Inflammatory macrophage treated with lipopolysaccharide for 1 hour (primary cell): ENCODE measurements at places on chromosomes 12 and 14.

DNA sequence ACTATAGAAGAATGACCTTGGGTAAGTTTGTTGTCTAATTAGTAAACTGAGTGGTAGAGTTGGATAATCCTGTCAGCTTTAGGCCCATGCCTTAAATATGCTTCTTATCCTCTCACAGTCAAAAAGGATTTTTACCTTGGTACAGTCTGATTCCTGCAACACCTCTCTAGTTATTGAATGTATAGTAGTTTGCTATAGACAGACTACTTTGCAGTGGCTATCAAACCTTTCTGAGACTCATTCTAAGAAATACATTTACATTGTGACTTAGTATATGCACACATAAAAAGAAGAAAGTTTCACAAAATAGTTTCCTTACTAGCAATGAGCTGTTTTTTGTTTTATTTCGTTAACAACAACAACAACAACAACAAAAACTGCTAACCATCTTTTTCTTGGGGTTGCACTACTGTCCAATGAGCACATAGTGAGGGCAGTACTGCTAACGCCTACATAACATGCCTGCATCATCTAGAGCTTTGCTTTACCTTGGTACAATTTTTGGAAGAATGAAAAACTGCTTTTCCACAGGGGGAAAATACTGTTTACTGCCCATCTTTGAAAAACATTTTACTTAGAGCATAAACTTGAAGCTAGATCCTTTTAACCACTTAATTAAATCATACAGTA, 28.5 kb downstream of the WNK1 start:
- no peak for DNase-seq

- DNase-seq: peak; percentile 78
Observed at GRCh38 chr12:120119271-120119973, 2.9 kb upstream of the RAB35 start.

DNA sequence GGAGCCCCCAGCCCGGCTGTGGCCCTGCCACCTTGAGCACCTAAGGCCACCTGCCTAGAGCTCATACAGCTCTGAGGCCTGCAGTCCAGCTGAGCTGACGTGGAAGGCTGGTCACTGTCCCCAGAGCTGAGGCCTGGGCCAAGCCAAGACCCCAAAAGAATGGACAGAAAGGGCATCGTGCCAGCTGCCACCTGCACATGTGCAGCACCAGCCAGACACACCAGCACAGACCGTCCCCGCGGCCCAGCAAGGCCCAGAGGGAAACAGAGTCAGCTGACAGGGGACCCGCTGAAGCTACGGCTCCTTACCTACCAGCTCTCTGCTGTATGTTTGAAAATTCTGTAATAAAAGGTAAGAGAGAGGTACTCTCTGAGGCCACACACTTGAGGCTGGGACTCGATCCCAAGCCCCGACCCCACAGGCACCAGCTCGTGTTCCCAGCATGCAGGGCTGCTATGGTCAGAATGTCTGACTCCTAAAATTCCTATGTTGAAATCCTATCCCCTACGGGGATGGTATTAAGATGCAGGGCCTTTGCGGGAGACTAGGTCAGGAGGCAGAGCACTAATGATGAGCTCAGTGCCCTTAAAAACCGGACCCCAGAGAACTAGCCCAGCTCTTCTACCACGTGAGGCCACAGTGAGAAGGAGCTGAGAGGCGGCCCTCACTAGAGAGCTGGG, 25.4 kb downstream of the BRF1 start:
- DNase-seq: no peak

DNA sequence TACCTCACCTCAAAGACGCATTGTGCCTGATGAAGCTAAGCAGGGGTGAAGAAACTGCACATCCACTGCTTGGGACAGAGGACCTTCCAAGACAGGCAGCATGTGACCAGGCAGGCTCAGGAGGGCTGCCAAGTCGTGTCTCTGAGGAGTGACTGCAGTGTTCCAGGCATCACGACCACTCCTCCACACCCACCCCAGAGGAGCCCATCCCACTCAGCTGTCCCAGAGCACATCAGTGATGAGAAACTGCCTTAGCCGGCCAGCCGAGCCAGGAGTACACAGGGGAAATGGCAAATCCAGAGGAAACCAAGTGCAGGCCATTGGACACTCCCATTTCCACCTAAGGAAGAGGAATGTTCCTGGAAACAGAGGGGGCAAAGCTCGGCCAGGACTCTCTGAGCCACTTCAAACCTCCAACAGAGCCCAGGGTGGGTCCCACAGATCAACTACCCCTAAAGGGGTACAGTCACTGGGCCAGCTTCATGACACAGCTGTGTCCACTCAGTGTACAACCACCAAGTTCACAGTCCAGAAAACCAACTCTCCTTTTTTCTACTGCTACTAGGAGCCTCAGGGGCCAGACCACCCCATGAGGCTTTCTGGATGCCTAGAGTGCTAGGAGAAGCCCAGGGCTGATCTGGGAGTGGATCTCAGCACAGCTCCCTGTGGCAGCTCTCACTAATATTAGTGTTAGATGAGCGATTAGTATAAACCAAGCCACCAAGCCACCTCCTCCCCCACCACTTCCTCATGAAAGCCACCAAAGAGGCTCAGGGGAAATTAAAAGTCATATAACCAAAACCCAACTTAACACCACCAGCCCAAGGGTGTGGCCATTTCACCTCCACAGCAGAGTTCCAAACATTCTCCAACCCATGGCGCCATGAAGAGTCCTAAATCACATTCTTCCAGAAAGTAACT, 15.4 kb downstream of the PXN start:
- no peak for DNase-seq

GRCh38 chr12:50344245-50344644, 52.2 kb downstream of the FAM186A start:
- DNase-seq: no peak

- DNase-seq: no peak
Observed at GRCh38 chr12:57550641-57551549, 1.1 kb downstream of the KIF5A start.

DNA sequence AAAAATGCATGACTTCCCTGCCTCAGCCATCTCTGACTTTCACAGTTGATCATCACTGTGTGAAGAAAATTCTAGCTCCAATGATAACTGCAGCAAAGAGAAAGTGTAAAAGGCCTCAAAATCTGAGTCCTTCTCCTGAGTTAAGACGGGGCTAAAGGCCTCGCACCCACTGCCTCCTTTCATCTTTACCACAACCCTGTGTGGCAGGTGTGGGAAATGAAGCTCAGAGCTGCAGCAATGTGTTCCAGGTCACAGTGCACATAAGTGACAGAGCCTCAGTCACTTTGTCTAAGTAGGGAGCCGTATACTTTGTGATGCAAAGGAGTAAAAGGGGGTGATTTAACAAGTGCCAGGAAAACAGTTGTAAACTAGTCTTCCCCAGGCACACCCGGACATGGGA, 144.7 kb upstream of the TMCC3 start:
- DNase-seq: no peak

DNA sequence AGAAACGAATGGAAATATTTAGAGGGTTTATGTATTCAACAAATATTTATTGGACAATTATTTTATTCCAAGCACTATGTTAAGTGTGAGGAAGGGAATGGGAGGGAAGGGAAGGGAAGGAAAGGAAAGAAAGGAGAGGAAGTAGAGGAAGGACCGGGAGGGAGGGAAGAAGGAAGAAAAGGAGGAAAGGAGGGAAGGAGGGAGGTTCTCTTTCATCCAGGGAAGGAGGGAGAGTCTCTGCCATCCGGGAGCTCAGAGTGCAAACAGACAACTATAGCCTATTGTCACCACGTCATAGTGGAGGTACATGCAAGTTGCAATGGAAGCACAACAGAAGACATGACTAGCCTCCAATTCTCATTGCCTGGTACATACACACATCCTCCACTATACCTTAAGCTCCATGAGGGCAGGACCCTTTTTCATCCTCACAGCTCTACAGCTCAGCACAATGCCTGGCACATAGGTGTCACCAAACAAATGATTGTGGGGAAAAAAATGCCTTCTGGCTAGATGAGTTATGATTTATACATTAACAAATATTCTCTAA, 48.1 kb downstream of the DAD1 start:
- no peak for DNase-seq

- DNase-seq: no peak
Observed at GRCh38 chr12:103635419-103635818, 48.3 kb downstream of the STAB2 start.

- DNase-seq: no peak
Observed at GRCh38 chr14:95396221-95396620, 76.5 kb upstream of the CLMN start.

- no peak for DNase-seq
Observed at GRCh38 chr14:77102154-77102553, 4.1 kb downstream of the CIPC start.

GRCh38 chr12:88665071-88665470, 84.8 kb upstream of the KITLG start:
- DNase-seq: no peak

DNA sequence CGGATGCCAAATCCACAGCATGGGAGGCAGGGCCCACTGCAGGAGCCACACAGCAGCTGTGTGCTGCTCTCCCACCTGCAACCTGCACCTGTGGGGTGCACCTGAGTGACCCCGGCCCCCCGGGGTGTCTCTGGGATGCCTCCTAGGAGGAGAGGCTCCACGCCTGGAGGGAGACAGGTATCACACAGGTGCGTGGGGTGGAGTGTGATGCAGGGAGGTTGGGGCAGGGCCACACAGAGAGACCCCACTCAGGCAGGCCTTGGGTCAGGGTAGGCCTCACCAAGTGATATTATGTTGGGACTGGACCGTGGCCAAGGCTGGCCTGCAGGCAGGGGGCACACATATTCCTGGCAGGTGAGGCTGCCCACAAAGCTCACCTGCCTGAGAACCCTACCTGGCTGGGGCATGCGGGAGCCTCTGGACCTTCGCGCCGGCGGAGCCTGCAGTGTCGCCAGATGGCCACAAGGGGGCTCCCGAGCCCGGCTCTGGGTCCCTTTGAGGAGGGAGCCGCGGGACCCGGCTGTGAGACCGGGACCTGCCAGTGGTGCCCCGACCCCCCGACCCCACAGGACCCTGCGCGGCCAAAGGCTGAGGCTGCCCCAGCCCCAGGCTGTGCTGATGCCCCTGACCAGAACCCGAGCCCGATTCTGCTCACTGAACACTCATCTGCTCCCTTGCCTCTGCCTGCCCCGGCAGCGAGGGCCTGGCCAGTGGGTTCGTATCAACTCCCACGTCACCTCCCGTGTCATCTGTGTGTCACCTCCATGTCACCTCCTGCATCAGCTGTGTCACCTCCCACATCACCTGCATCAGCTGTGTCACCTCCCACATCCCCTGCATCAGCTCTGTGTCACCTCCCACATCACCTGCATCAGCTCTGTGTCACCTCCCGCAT, 11.4 kb downstream of the TMEM121 start:
- DNase-seq: peak; percentile 70

GRCh38 chr14:101257551-101257950, 303.7 kb upstream of the DIO3 start:
- no peak for DNase-seq

DNA sequence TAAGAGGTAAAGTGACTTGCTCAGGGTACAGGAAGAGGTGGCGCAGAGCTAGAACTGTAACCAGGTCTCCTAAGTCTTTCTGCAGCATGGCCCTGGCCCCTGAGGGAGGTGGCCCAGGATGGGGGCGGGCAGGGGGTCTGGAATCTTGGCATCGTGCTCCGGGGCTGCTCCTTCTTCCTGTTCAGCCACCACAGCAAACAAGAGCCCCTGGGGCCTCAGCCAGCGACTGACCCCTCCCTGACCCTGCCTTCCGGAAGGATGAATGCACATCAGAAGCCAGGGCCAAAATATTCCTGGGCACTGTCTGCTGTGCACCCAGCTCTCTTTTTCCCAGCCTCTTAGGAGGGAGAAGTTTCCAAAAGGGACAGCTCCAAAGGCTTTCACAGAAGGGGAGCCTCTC, 242.8 kb downstream of the DPF3 start:
- no peak for DNase-seq

DNA sequence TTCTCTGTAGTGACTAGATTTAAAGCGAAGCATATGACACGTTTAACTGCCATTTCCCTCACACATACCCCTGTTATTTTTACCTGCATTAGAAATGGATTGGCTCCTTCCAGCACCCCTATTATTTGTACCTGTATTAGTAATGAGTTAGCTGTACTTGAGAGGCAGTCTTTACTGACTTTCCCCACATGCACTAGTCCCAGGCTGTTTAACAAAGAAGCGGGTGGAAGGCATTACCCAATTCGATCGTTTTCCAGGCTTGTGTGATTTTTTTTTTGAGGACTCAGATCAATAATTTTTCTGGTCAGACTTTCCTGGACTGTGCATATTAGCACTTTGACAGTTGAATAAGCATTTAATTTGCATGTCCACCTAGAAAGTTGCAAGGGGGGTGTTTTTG, 46.4 kb downstream of the RAD52 start:
- DNase-seq: no peak

DNA sequence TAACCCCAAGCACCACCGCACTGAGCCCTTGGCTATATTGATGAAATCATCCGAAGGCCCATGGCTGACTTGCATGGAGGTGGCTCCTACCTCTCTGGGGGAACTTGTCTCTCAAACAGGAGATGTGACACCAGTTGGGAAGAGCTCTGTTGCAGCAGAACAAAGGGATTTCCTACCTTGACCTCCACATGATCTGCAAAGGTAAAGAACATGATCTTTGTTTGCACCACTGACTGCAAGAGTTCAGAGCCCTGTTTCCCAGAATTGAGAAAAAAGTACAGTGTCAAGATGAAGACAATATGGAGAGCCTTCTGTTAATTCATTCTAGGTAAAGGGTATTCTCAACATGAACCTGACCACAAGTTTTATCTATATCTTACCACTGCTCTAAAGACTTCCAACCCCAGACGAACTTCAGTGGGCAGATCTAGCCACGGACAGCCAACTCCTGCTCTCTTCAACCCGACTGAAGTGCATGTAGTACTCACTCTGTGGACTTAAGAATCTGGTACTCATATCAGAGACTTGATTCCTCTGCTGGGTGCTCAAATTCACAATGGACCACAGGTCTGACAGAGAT, 32.1 kb downstream of the ZFYVE26 start:
- no peak for DNase-seq

DNA sequence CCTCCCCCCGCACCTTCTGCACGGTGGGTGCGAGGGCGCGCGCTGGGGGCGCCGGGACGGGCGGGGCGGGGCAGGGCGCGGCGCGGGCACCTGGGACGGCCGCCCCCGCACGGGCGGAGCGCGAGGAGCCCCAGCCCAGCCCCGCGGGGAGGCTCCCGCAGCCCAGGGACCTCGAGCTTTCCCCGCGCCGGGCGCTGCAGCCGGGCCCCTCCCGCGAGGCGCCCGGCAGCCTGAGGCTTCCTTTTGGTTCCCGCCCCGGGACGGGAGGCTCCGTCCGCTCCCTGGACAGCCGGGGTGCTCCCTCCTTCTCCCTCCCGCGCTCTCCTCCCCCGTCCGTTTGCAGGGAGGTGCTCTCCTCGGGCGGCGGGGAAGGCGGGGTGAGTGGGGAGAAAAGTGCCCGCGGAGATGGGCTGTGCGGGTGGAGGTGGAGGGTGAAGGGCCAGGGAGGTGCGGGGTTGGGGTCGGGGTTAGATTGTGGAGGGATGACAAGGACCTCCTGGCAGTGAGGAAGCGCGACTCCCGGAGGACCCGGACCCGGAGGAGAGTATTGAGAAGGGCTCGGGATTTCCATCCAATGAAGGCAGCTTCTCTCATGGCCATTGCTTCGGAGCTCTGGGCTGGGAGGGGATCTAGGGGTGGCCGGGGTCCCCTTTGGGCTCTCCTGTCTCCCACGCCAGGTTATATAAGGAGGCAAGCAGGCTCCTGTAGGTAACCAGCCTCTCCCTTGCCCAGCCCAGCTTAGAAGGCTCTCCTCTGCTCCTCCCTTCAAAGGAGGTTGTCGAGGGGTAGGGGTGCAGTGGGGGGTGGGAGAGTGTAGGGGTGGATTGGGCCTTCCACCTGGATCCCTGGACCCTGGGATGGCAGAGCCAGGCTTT, 645 bp downstream of the JDP2 start:
- DNase-seq: no peak
